DMS 273 treated with DMSO at 0.1 percent for 48 hours (cell line): ENCODE measurements at places on chromosomes 11 and 22.

GRCh38 chr11:12241971-12242672, 131.7 kb downstream of the MICAL2 start:
- no peak for DNase-seq

DNA sequence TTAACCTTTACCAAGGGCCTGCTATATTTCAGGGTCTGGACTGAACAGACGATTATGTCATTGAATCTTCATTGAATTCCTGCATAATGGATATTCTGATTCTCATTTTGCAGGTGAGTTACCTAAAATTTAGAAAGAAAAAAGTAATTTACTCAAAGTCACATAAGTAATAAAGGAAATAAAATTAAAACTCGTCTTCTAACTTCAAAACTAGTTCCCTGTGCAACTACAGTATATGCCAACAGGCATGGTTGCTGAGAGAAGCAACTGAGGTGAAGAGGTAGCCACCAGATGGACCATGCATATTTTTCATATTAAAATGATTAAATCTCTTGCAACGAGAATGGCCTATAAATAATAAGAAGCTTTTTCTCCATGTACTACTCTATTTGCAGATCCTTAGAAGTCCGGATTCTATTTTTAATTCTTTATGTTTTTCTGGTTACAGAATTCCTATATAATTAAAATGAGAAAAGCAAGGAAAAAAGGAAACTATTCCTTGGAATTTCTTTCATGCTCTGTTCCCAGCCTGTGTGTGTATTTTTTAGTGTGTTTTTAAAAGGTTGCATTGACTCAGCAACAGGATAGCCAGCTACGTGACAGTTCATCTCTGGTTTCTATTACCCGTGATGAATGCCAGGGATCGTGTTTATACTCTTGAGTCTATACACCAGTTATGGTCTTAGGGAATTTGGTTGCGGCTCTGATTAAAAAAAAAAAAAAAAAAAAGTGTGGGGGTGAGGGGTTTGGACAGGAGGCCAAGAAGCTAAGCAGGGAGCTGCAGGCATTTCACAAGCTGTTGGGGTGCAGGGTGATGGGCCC, 186.8 kb downstream of the ETS1 start:
- DNase-seq = no peak

- DNase-seq = no peak
Measured at GRCh38 chr11:47967577-47968525, 12.5 kb upstream of the PTPRJ start.

- DNase-seq = no peak
Measured at GRCh38 chr11:15053191-15053685, 20.2 kb upstream of the CALCB start.

DNA sequence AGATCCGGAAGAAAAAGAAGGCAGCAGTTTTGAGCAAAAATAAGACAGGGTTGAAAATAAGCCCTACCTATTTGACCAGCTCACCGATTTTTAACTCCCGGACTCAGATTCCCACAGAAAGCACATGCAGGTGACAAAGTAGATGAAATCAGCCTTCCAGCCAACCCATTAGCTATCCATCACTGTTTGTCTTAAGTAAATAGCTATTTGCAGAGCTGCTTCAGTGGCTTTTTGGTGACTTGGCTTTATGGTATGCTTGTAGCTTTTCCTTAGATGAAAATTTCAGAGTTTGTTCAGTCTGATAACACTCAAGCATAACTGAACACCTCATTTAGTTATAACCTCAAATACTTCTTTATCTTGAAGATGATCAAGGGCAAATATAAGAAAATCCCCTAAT, 192.6 kb downstream of the HIPK3 start:
- no peak for DNase-seq

GRCh38 chr11:2498750-2499149, 53.9 kb downstream of the KCNQ1 start:
- DNase-seq = no peak

DNA sequence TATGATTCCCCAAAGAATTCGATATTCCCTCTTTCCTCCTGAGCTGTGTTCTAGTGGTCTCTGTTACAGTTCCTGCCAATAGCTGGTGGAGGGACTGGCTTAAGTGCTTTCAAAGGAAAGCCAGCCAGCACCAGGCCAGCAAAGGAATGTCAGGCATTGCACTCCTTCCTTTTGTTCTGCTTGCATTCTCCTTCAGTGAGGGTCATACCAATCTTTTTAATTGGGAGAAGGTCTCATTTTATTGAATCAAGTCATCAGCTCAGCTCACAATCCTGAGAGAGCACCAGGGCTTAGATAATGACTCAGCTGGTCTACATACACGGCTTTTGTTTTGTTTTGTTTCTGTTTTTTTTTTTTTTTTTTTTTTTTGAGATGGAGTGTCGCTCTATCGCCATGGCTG, 222.9 kb downstream of the NAV2 start:
- no peak for DNase-seq

DNA sequence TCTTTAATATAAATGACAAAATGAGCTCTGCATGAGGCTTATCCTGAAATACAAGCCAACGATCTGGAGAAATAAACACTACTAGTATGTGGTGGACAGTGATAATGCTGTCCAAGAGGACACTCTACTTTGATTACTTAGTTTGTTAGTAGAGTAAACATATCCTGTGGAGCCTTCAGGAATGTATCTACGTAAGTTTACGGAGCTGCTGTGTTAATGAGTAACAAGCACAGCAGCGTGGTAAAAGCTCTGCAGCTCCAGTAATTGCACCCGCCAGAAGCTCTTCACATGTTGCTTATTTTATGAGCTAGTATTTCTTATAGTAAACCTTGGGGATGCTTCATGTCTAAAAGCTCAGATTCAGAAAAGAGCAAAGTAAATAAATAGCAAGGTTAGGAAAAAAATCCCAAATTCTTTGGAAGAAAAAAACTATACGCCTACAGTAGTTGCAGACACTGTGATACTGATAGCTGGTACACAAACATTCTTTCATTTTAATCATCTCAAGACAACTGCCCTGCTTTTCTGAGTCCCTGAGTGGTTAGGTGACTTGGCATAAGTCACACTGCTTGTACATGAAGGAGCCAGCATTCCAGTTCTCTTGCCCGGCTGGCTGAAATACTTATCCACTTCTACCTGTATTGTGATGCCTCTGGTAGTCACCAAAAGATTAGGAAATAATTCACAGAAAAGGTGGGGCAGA, 32.7 kb upstream of the CCDC34 start:
- no peak for DNase-seq

DNA sequence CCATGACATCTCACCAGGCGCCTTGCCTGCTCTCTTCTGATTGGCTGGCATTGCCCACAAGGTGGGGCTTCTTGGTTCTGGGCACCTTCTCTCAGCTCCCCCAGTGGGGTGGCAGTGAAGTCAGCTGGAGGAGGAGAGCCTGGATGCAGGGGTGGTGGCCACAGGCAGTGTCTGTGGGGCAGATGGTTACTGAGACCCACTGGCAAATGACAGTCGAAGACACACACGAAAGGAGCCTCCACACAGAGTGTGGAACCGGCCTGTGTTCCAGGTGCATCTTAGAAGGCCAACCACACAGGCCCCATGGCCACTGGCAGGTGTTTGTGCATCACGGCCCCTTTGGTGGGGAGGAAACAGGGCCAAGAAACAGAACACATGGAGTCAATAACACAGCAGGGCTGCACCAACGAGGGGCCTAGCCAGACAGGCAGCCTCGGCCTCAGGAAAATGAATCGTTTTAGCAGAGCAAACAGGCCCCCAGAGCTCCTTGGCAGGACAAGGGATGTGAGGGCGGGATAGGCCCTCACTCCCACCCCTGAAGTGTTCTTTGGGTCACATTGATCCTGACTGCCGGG, 683.4 kb downstream of the TBC1D22A start:
- DNase-seq = no peak

DNA sequence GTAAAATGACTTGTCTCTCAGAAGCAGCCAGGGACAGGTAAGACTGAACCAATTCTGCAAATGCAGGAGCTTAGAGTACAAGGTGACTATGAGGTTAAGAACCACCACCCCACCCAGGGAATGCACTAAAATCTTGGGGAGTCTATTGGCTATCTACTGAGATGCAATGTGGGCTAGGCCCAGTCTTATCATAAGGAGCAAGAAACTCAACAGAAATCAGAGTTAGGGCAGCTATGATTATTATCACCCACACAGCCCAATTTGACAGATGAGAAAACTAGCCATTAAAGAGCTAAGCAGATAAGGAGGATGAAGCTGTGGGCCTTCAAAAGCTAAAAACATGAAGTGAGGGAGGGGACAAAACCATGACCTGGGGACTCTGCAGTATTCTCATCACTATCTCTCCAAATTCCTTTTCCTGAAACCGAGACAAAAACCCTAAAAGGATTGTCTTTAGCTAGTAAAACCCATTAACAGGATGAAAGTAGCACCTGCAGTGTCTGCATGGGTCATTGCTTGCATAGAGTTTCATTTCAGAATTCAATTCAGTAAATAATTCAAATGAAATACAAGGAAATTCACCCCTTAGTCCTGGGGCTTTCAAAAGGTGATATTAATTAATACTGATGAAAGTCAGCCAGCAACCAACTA, 68.8 kb upstream of the USP47 start:
- no peak for DNase-seq

GRCh38 chr22:46614025-46614931, 5.9 kb upstream of the GRAMD4 start:
- DNase-seq = no peak

GRCh38 chr11:34308049-34308912, 49.5 kb downstream of the ABTB2 start:
- no peak for DNase-seq

DNA sequence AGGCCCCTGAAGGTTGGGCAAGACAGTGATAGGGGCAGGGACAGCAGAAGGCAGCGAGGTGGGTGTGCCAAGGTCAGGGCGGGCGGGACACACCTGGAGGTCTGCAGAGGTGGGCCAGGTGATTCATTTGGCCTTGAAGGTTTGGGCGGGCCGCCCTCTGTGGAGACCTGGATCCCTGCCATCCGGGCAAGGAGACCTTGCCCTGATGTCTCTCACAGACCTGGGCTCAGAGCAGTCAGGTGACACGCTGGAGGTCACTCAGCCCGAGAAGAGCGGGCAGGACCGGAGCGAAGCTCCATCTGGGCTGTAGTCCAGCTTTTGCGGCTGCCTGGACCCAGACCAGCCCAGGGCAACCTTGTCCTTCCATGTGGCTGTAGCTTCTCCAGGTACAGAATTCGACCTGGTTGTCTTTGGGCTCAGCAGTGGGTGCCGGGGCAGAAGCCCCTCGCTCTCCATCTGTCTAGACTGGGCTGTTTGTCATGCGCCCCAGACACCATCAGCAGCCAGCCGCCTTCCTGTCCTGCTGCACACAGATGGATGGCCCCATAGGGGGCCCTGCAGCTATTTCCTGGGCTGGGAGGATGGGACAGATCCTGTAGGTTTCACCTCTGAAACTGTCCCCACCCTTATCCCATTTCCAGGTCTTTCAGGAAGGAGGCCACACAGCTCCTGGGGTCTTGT, 3.1 kb downstream of the MRGPRG start:
- DNase-seq = no peak

DNA sequence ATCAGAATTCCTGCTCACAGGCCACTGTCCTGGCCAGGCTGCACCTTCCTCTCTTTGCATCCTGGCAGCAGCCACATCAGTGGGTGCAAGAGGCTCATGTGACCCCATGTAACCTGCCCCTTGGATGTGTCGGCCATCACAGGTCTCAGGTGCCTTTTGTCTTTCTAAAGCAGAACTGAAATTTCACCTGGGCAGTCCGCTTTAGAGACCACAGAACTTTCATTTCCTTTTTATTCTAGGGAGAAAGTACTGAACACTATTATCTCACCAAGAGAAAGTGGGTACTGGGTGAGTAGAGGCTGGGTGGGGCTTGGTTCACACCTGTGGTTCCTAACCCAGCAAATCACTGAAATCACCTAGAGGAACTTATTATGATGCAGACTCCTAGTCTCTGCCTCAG, 51.7 kb upstream of the NUP160 start:
- DNase-seq = no peak

- DNase-seq = no peak
Measured at GRCh38 chr11:15976433-15977045, 379.8 kb downstream of the SOX6 start.

- DNase-seq = no peak
Measured at GRCh38 chr11:35274909-35275785, 136.2 kb downstream of the CD44 start.

DNA sequence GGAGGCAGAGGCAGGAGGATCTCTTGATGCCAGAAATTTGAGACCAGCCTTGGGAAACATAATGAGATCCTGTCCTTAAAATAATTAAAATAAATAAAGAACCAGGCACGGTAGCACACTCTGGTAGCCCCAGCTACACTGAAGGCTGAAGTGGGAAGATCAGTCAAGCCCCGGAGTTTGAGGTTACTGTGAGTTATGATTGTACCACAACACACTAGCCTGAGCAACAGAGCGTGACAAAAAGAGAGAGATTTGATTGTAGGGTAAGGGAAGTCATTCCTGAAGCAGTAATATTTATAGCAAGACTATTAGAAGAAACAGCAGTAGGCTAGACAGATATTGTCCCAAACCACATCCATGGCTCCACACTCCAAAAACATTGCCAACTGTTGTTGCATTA, 1408.4 kb upstream of the TENM4 start:
- no peak for DNase-seq

DNA sequence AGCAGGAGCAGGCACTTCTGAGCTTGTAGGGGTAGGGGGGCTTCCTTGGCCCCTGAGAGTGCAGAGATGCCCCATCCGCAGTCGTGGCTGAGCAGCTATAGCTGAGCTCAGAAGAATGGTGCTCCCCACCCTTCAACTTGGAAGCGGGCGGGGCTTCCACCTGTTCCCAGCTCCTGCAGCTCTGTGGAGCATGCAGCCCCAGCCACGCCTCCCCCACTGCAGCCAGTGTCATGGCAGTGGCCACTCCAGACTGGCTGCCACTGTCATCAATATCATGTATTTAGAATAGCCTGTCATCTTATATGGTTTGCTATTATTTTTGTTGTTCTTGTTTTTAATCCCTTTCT, 213.1 kb downstream of the LRRC4C start:
- DNase-seq = no peak

GRCh38 chr11:84549217-84549616, 1077.9 kb downstream of the DLG2 start:
- no peak for DNase-seq

GRCh38 chr11:88353835-88354496, 16.4 kb upstream of the CTSC start:
- DNase-seq = no peak

DNA sequence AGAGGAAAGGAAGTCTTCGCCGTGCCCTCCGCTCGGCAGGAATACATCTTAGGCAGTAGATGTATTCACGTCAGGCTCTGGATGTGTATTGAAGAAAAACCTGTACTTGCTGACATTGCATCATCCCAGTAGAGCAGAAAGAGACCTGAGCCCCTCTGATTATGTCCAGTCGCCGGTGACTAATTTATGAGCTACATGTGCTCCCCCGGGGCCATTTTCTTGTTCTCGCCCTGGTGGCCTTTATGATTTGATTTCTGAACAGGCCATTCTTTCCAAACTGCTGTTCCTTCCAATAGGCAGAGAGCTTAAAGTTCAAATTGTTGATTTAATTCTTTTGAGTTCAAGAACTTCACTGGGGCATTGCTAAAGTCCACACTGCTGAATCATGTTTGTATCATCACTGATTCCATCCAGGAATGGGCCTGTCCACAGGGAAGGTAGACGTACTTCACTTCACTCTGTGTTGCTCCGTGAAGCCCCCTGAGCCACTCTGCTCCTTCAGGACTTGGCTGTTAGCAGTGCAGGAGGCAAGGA, 137.3 kb upstream of the RASSF10 start:
- DNase-seq = no peak

GRCh38 chr11:112997857-112998466, 36.7 kb downstream of the NCAM1 start:
- no peak for DNase-seq

GRCh38 chr11:57434640-57435546, 8.0 kb upstream of the SLC43A3 start:
- no peak for DNase-seq

GRCh38 chr11:59172345-59173079, 580 bp downstream of the DTX4 start:
- DNase-seq = no peak

- peak; percentile 59 for DNase-seq
Measured at GRCh38 chr11:25860677-25861450, 471.1 kb upstream of the ANO3 start.
